OCI-M1 (cell line): ENCODE measurements at places on chromosomes 6 and 20.

DNA sequence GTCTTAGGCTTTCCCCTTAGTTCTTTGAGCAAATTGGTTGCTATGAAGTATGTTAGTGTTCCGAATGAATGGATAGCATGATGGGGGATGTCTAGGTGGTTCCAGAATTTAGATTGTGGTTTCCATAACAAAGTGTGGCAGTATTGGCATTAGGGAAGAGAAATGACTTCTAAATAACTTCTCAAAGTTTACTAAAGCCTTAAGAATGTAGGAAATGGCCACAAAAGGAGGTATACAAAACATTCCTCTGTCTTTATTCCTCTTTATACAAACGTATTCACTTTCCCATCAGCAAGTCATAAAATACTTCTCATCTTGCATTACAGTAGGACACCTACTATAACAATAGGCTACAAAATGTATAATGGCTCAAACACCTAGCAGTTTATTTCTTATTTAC lies 279.6 kb downstream of the ESR1 start:
- no peak for DNase-seq

GRCh38 chr6:165301372-165302246 lies 7.8 kb downstream of the C6orf118 start:
- no peak for DNase-seq

DNA sequence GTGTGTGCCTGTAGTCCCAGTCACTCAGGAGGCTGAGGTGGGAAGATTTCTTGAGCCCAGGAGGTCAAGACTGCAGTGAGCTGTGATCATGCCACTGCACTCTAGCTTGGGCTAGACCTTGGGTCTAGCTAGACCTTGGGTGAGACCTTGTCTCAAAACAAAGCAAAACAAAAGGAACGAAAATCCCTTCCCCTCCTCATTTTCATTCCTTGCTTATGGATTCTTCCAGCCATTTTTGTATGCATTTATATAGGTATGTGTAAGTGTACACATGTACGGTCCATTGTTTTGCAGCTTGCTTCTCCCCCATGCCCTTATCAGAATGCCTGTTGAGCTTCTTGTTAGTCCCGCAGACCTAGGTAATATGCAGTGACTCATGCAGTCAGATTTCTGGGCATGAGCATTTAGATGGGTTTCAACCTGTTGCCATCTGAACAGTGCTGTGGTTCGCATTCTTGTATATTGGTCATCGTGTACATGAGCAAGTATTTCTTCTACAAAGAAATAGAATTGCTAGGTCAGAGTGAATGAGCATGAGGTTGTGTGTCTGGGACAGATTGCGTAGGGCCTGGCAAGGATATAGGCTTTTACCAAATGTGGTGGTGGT lies 73.2 kb downstream of the ATRN start:
- no peak for DNase-seq

DNA sequence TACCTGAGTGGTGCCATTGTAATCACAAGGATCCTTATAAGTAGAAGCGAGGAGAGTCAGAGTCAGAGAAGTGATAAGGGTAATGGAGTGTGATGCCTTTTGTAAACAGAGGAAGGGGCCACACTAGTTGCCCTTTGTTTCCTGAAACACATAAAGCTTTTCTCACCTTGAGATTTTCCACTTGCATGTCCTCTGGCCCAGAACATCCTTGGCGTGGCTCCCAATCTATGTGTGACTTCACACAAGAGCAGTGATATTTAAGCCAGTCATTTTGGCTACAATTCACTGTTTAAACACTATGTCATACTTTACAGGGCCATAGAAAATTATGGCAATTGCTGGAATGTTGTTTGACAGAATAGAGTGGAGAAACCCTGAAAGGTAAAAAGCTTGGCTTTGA lies 121.2 kb upstream of the BTN3A2 start:
- no peak for DNase-seq

DNA sequence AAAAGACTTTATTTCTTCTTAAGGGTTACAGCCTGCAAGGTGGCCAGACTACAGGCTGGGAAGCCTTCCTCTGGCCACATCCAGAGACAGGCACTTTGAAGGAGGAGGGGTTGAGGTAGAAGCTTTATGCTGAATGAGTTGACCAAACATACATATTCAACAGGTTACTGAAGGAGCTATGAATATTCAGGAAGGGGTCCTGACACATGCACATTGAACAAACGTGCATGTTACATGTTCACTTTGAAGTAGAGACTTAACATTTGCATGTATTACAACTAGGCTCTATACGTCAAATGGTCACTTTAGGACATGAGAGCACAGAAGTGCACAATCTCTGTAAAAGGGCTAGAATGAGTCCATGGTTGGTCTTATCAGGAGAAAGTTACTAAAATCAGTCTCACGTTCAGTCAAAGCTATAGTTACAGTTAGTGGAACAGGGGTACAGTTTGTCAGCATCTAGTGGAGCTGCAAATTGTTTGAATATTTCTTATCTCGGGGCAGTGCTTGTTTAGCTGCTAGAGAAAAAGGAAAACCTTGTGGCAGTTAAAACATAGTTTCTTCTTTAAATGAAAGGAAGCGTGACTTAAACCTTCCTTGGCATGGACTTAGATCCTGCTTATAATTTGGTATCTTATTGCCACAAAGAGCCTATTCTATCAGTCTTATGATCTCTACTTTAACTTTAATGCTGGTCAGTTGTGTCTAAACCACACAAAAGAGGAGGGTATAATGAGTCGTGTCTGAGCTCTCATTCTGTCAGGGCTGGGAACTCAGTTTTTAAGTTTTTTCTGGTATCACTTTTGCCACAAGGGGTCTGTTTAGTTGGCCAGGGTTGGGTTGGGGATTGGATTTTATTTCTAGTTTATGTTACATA lies 4.6 kb upstream of the ZSCAN9 start:
- peak; percentile 91 for DNase-seq

- no peak for DNase-seq
Measured at GRCh38 chr6:156917213-156917612, 140.0 kb downstream of the ARID1B start.

DNA sequence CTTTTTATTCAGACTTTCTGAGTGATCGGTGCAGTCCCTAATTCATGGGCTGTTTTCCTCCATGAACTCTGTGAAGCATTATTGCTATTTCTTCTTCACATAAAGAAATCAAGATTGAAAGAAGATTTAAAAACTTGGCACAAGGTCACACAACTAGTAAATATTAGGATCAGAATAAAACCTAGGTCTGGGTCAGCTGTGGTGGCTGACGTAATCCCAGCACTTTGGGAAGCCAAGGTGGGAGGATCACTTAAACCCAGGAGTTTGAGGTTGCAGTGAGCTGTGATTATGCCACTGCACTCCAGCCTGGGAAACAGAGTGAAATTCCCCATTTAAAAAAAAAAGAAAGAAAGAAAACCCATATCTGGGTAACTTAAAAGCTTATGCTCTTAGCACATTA lies 1.4 kb downstream of the ZSCAN9 start:
- no peak for DNase-seq

DNA sequence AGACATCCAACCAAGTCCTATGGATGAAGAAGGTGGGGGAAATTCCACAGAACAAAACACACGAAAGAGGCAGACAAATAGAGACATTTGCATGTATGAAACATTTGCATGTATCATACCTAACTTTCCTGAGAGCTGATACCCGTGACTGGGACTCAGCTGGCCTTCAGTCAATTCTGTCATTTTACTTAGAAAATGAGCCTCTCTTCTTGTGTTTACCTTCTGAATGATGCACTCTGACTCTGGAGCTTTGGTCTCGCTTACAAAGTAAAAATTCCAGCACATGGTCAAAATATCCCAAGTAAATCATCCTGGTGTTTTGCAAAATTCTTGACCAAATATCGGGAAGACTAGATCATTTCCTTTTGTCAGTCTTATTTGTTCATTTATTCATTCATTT lies 46.9 kb downstream of the MMUT start:
- no peak for DNase-seq

DNA sequence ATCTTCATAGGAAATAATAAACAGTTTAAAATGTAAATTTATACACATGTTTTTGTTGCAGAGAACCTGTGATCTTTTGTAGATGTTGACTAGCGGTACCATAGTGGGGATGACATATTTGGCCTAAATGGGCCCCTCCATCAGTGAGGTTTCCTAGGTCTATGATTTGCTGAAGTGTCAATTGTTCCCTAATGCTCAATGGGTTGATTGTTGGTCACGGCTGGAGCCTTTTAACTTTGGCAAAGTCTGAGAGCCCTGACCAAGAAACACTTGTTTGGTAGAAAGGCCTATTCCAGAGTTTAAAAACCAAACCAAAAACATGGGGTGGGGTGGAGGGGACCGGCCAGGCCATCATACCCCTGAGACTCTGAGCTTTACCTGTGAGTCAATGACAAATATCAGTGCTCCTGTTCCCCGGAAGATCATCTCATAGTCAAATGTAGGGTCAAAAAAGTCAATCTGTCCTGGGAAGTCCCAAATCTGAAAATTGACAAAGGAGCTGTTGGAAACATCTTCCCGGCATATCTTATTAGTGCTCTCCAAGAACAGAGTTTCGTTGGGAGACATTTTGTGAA lies 25.1 kb downstream of the RRAGD start:
- no peak for DNase-seq

DNA sequence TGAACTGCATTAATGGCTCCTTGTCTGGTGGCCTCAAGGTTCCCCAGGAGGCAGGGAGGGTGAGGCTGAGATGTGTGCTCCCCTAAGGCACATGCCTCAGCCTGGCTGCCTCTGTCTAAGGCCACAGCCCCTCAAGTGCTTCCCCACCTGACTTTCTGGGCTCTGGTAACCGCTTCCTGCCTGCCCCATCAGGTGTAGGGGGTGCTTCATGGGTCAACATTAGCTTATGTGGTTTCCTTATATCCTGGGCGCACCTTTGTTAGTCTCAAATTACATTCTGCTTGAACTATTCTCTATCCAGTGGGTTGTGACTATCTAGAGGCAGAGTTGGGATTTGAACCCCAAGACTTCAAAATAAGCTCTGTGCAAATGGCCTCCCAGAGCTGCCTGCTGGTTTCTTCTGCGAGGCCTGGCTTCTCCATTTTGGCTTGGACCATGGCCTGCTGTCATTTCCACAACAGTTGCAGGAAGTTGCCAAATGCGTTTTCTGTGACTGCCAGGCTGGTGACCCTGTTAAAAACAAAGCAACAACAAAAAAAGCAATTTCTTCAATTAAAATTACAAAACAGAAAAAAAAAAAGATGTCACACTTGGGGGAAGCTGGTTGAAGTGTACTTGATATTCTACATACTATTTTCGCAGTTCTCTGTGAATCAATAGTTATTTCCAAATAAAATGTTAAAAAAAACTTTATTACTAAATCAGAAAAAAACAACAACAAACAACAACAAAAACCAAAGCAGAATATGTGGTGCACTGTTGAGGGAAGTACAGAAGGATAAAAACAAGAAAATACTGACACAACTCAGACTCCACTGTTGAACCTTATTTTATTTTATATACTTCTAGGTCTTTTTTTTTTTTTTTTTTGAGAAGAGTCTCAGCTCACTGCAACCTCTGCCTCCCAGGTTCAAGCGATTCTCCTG lies 20.0 kb upstream of the ZNFX1 start:
- DNase-seq, result no peak

GRCh38 chr20:37958856-37959520 lies 56.1 kb downstream of the VSTM2L start:
- no peak for DNase-seq

- no peak for DNase-seq
Measured at GRCh38 chr6:72661411-72661810, 39.5 kb downstream of the KCNQ5 start.

DNA sequence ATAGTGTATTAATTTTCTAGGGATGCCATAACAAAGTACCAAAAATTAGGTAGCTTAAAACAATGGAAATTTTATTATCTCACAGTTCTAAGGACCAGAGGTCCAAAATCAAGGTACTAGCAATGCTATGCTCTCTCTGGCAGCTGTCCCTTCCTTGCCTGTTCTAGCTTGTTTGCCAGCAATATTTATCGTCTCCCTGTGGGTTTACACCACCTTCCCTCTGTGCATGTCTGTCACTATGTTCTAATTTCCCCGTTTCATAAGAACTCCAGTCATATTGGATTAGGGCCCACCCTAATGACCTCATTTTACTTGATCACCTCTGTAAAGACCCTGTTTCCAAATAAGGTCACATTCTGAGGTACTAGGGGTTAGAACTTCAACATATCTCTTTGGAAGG lies 217.2 kb downstream of the IBTK start:
- no peak for DNase-seq

GRCh38 chr6:52834481-52834880 lies 6.1 kb downstream of the GSTA5 start:
- DNase-seq, result no peak

- DNase-seq, result peak; percentile 60
Measured at GRCh38 chr6:3227363-3228045, at the start of gene TUBB2B. TUBB2B (minus strand) TSS chr6:3227653; CDS start chr6:3227543, 110 bp downstream.

- no peak for DNase-seq
Measured at GRCh38 chr6:37784585-37784967, 35.0 kb upstream of the ZFAND3 start.

GRCh38 chr6:112249489-112249888 lies 4.9 kb downstream of the LAMA4 start:
- DNase-seq, result no peak

DNA sequence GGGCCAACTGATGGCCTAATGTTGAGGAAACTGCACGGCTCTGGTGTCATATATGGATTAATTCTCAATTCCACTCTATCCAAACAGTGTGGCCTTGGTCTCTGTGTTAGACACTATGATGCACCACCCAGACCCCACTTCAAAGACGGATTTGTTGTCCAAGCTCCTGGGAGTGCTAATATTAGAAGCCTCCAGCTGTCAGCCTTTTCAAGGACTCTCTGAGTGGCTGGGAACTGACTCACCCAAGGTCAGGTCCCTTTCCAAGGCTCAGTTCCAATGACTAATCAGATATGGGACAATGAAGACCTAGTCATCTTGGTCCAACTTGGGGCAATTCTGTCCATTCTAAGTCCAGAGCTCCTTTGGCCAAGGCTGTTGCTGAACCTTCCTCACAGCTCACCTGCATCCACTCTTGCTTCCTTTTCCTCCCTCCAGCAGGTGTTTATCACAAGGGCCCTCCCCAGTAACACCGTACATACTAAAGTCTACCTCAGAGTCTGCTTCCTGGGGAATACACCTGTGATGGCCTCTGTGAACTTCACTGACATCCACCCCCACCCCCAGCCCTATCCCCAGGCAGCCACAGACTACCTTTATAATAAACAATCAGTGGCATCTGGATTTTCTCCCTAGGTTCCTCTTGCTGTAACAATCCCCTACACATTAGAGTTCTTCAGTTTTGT lies 7.2 kb upstream of the IL20RA start:
- DNase-seq, result no peak

DNA sequence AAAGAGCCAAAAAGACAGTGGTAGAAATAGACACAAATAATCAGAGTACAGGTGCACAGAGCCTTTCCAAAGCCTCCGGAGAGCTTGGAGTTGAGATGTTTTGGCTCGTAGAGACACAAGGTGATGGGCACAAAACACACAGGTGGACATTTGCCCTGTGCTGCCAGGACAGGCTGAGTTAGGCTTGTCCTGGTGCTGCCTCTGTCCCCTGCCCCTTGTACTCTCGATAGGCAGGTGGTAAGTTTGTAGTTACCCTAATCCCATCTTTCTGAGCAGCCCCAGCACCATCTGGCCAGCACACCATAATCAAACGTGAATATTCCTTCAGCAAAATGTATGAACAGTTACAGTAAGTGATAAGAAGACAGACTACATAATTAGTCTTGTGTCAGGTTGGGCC lies 95.5 kb downstream of the FOXC1 start:
- no peak for DNase-seq
